ENCODE measurements at places on chromosomes 16 and 17. TPM values are rescaled to one million over a fixed set of nuclear protein-coding genes. Genes with fewer than 3 reads are reported as not detected.
A peak's percentile ranks its signal among the peaks of the same experiment; 100 is the strongest.

Gene TBC1D3I
- total RNA-seq = not detected

DNA sequence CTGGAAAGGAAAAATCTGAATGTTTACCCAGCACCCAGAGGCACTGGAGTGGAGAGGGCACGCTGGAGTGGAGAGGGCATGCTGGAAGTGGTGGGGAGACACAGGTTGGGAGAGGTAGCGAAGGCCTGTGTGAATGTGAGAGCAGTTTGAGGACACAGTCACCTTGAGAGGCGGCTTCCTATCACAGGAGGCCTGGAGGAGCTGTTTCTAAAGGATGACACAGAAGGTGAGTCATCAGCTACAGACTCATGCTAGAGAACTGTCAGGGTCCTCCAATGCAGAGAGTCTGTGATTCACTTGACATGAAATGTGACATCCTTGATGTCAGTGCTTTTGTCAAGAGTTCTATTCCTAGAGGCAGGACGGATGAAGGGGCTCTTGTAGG is 13.8 kb downstream of the CTRL start:
- no peak for DNase-seq

Gene NHLRC4
- not detected for total RNA-seq

GRCh38 chr17:78168903-78169793 is 767 bp downstream of the SYNGR2 start:
- DNase-seq = peak; percentile 80

DNA sequence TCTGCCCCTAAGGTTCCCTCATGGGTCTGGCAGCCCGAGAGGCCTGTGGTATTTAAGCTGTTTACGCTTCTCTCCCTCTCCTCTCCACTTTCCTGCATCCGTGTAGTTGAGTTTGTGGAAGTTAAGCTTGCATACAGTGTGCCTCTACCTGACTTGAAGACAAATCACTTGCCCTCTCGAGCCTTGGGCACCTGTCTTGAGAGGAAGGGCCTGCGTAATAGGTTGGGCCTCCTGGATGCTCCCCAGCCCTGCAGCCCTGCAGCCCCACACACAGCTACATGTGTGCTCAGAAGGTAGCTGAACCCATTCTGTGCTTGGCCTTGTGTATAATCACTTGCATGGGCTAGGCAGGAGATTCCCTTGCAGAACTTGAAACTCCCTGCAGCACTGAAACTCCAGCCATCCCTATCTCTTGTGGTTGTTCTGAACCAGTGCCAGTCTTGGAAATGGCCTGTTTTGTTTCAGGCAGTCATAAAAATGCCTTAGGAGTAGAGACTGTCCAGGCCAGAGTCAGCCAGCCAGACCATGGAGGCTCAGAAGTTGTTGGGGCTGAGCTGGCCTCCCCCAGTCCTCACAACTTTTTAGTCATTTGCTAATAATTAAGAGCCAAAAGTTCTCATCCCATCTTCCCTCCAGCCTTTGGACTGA is 134.6 kb downstream of the CLEC16A start:
- DNase-seq = peak; percentile 84

- DNase-seq = no peak
These were observed 1349.4 kb downstream of the CDH8 start for GRCh38 chr16:60686824-60687223.

Gene RNF135
- total RNA-seq = 9.4 TPM

- no peak for DNase-seq
These were observed 69.8 kb downstream of the MRM3 start for GRCh38 chr17:851924-852323.

Gene GPR139
- not detected for total RNA-seq

Gene NDUFAF8
- 33.5 TPM for total RNA-seq

GRCh38 chr17:50966163-50966666 is 100.1 kb upstream of the TOB1 start:
- DNase-seq = no peak

Gene KRTAP4-5
- total RNA-seq = not detected

Gene G6PC1
- not detected for total RNA-seq

GRCh38 chr17:72898725-72899124 is 193.8 kb downstream of the SLC39A11 start:
- DNase-seq = no peak

- peak; percentile 17 for DNase-seq
These were observed 20.1 kb downstream of the USP6 start for GRCh38 chr17:5135726-5136579.

- peak; percentile 30 for DNase-seq
These were observed 1.2 kb upstream of the CBLN1 start for GRCh38 chr16:49282690-49283375.

DNA sequence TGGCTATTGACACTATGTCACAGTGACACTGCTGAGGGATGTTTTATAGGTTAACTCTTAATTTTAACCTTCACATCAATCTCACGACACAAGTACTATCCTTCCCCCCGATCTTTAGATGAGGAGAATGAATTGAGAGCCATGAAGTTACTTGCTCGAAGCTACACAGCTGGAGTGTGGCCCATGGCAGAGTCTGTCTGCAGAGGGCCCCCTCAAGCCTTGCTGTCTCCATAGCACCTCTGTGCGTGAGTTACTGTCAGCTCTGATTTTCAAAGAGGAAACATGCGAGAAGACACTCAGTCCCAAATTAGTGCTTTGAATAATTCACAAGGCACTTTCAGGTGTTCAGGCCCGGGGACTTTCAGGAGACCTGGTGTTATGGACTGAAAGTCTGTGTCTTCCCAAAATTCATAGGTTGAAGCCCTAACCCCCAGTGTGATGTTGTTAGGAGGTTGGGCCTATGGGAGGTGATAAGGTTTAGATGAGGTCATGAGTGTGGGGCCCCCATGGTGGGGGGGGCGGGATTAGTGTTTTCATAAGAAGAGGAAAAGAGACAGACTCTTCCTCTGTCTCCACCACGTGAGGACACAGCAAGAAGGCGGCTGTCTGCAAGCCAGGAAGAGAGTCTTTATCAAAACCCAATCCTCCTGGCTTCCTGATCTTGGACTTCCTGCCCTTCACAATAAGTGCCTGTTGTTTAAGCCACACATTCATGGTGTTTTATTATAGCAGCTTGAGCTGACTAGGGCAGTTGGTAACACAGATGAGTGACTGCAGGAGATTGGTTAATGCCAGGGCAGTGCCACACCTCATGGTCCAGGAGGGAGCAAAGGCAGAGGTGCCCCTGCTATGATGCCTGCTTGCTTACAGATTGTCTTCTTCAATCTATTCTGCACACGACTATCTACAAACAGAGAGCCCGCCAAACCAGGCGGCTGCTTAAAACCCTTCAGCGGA is 281.8 kb downstream of the HAPSTR1 start:
- DNase-seq = no peak

Gene CEP112
- total RNA-seq = 55.4 TPM

GRCh38 chr16:22018559-22018958 is 10.6 kb downstream of the MOSMO start:
- DNase-seq = no peak

Gene PNMT
- not detected for total RNA-seq

- DNase-seq = no peak
These were observed 55.2 kb upstream of the FOXF1 start for GRCh38 chr16:86455116-86455515.

Gene CD300E
- 0.73 TPM for total RNA-seq

DNA sequence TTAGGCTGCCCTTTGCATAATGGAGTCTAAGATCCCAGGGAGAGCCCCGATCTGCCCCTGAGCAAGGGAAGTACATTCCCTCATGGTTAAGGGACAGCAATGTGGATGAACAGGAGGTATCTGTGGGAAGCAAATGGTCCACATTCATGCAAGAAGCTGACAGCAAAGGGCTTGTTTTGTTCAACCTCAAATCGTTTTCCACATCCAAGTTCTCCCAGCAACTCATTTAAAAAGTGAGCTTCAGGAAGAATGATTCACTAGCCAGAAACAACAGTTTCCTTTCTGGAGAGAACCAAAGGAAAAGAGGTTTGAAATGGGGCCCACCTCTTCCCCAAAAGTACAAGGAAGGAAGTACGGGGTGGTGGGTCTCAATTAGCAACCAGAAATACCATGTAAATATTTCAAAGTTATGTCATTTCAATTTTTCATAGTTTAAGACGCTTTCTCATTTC is 9.4 kb downstream of the HSPB9 start:
- DNase-seq = no peak

- DNase-seq = no peak
These were observed 190.3 kb downstream of the CPPED1 start for GRCh38 chr16:12613131-12613991.

DNA sequence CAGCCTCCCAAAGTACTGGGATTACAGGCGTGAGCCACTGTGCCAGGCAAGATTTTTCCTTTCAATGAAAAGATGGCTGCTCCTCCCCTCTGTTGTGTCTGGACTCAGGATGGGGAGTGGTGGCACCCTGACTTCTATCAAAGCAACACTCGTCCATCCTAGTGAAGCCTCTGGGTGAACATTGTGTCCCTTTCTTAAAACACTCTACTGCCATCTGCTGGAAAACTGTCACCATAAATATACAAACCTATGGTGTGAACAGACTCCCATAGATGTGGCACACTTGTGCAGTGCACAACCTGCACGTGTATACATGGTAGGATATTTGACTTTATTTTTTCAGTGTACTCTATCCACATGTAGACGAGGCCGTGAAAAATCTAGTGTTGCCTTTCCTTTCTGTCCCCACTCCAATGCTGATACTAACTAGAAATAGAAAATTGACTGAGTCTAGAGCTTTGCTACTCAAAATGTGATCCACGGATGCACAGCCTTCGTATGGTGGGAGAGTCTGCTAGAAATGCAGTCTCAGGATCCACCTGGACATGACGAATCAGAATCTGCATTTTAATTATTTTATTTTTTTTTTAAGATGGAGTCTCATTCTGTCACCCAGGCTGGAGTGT is 55.9 kb upstream of the PLCG2 start:
- DNase-seq = no peak

GRCh38 chr16:86193528-86194193 is 294.7 kb downstream of the IRF8 start:
- no peak for DNase-seq

GRCh38 chr16:12580809-12581208 is 222.9 kb downstream of the CPPED1 start:
- DNase-seq = no peak

Gene KLHL10
- total RNA-seq = not detected

Gene LITAFD
- not detected for total RNA-seq

GRCh38 chr17:49952209-49952911 is 16.6 kb upstream of the DLX4 start:
- peak; percentile 80 for DNase-seq

DNA sequence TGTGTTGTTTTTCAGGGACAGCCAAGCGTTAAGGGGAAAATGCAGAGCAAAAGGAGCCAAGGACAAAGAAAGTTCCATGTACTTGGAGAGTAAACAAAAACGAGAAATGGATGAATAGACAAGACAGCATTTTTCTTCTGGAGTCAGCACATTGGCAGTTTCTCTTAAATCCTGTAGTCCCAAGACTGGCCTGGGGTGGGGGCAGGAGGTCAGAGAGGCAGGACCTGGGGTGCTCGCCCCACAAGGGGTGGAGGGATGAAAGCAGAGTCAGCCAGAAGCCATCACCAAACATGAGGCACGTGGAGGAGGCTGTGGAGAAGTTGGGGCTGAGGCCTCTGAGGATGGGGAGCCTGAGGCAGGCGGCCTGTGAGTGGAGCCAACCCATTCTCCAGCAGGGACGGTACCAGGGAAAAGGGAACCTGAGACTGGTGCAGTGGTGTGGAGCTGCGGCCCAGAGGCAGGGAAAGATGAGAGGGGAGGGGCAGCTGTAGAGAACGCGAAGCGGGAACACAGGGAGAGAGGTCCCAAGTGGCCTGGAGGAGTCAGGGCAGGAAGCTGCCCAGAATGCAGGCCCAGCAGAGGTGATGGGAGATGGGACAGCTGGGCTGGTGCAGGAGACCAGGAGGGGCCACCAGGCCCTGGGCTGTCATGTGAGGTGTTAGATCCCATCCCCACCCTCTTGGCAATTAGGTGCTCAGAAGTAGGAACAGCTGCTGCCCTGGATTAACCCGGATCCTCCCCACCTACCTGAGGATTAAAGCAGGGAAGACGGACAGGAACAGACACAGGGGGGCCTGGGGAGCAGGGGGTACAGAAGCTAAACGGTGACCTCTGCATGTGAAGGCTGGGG is 3.3 kb downstream of the TLCD3B start:
- DNase-seq = no peak

Gene RDM1
- total RNA-seq = 5.9 TPM

GRCh38 chr17:3974138-3974687 is 10.0 kb upstream of the ATP2A3 start:
- DNase-seq = no peak

- no peak for DNase-seq
These were observed 42.2 kb downstream of the RPH3AL start for GRCh38 chr17:310111-311010.

- no peak for DNase-seq
These were observed 83.4 kb upstream of the ZFHX3 start for GRCh38 chr16:73131156-73131862.

DNA sequence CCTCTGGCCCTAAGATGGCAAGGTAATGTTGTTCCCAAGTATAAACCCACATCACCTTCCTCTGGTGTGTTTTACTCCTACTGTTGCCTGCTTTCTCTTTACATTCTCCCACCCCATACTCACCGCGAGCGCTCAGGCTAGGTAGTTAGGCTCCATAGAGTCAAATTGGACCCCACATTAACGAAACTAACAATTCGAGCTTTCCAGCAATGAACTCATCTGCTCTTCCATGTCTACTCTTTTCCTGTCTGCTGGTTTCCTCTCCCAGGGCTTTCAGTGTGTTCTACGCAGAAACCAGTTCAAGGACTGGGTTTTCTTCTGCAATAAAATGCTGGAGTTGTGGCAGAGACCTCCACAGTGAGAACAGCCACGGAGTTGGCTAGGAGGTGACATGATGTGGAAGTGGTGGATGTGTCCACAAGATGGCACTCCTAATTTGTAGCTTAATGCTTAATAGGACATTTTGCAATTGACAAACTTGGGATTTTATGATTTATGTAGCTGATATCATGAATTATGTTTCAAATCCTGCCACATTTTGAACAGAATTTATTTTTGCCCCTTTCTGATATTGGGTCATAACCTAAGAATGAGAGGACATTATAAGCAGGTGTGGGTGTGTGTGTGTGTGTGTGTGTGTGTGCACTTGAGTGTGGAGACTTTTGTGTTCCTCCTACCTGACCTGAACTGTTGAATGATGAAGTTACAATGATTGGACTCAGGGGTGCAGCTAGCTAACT is 2.2 kb upstream of the UQCRC2 start:
- peak; percentile 61 for DNase-seq

DNA sequence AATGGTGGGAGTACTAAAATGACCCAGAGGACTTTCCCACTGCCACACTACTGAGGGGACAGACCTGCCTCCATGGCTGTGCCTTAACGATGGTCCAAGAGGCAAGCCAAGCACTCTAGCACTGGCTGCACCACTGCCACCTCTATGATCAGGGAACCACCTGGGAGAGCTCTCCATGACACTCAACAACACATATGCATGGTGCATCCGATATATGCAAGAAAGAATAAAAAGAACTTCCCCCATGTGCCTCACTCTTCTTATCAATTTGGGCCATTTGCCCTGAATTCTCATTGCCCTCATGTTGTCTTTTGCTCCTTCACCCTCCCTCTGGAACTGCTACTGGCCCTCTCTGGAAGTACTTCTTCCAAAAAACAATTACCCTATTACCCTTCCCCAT is 99.5 kb downstream of the HS3ST3A1 start:
- no peak for DNase-seq

DNA sequence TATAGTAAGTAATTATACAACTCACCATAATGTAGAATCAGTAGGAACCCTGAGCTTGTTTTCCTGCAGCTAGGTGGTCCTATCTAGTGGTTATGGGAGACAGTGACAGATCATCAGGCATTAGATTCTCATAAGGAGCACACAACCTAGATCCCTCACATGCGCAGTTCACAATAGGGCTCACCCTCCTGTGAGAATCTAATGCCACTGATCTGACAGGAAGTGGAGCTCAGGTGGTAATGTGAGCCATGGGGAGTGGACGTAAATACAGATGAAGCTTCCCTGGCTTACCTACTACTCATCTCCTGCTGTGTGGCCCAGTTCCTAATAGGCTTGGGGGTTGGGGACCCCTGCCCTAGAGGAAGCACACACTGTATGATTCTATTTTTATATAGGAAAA is 21.8 kb upstream of the ZNF469 start:
- DNase-seq = no peak

Measured in stomach (tissue), 19 donors.